ENCODE measurements at places on chromosomes 7 and 10. TPM values are rescaled to one million over a fixed set of nuclear protein-coding genes. Genes with fewer than 3 reads are reported as not detected.

- DNase-seq, result peak; percentile 56
Measured at GRCh38 chr7:116142850-116143249, 67.5 kb upstream of the TES start.

GRCh38 chr10:86344714-86345161 is 21.9 kb downstream of the GRID1 start:
- DNase-seq, result no peak

DNA sequence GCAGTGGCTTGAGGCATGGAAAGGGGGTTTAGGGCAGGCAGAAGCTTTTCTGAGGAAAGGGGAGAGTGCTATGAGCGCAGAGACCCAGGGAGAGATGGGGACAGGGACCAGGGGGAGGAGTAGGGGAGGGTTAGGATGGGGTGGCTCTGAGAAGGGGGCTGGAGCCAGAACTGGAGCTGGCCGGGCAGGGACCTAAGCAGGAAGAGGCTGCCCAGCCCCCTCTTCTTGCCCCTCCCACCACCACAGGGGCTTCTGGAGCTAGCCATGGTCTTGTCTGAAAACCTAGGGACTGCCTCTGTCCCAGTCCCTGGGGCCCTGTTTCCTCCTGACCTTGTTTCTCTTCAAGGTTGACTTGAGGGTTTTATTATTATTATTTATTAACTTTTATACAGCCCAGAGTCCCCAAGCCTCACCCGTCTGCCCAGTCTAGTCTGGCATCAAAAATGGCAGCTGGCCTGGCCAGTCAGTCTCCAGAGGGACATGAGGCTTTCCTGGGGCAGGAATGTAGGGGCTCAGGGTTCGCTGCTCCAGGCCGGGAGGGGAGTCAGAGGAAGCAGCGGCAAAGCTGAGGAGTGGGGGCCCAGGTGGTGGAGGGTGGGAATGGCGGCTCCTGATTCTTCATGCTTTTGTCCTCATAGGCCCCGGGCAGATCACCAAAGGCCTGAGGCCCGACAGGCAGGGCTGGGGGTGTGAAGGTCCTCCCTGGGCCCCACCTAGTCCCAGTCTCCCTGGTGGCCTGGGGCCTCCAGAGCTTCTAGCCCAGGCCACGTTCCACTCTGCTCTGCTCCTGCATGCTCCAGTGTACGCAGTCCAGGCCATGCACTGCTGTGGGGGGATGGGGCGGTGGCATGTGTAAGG is 5.7 kb downstream of the TRIM8 start:
- no peak for DNase-seq

GRCh38 chr7:2791390-2791789 is 52.7 kb downstream of the GNA12 start:
- no peak for DNase-seq

- DNase-seq, result peak; percentile 41
Measured at GRCh38 chr10:48658243-48658974, 26.3 kb upstream of the WDFY4 start.

CALHM1 gene
- polyA plus RNA-seq, result 0.04 TPM
